Activated naive CD4-positive, alpha-beta T cell treated with Interleukin-2 at 50 U/mL for 16 hours (primary cell): ENCODE measurements at places on chromosomes 6 and 20.

DNA sequence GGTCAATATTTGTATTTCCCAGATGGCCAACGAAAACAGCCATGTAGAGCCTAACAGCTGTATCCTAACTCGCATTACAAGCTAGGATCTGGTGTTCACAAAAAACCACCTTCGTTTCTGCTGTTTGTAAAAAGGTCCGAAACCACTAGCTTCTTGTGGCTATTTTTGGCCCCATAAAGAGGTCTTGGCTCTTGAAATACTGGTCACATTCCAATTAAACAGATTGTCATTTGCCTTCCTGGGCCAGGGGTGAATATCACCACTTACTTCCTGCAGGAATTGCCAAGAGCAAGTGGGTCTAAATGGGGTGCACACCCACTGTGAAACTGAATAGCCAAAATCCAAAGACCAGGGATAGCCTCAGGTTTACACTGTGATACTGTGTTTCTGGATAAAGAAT lies 48.2 kb downstream of the TSHZ2 start:
- DNase-seq: no peak

DNA sequence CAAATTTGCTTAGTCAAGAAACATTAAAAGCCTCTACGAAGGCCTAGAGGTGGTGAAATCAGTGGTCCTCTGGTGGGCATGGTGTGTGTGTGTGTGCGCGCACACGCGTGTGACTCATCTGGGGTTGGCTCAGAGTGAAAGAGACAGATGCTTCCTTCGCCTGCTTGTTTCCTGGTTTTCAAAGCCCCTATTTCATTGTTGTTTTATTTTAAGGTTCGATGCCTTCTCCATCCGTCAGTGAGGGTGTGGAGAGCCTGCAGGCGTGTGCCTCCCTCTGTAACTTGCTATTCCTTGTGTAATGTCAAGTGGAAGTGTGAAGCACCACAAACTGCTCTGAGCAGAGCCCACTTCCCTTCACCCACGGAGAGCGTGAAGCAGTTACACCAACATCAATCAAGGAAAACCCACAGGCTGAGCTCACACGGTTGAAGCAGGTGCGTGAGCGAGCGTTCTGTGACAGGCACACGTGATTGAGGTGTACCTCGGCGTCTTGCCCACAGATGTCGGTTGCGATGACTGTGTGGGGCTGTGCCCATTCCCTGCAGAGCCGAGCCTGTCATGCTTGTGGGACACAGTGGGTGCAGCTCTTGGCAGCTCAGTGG lies 233.9 kb downstream of the PRL start:
- DNase-seq: no peak

- no peak for DNase-seq
Measured at GRCh38 chr20:34747479-34747878, 43.3 kb downstream of the TP53INP2 start.

- no peak for DNase-seq
Measured at GRCh38 chr6:158417760-158418098, 105.5 kb downstream of the TULP4 start.

DNA sequence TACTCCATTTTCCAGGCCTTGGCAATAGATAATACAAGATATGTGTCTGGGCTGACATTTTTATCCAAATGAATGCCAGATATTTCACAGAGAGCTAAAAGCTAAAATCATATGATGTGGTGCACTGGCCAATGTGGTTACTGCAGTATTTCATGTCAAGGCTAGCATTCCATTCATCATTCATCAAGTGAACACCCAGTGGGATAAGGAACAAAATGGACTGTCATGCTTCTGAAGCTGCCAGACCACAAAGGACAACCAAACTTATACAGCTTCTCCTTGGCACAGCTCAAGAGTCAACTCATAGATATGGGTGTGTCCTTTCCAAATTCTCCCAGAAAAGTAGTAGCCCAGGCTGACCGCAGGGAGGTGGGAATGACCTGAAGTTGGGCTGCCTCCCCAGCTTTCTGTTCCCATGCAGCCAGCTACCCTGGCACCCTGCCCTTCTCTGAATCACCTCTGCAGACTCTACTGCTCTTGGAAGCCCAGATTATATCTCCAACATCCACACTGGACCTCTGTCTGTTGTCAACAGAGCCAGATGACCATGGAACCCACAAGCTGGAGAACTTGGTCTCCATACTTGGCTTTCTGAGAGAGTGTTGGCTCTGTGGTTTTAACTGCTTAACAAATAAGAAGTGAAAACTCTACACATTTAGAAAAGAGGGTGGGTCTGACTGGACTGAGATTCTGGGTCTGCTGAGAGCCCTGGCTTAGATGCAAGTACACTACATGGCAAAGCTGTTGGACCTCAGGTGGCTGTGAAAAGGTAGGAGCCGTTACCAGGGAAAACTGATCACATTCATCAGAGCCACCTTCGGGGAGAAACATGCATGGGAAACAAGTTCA lies 122.8 kb downstream of the ALDH8A1 start:
- DNase-seq: no peak

GRCh38 chr6:139832493-139833305 lies 458.3 kb upstream of the CITED2 start:
- no peak for DNase-seq

- no peak for DNase-seq
Measured at GRCh38 chr6:38877721-38878120, 162.6 kb downstream of the DNAH8 start.

- DNase-seq: no peak
Measured at GRCh38 chr20:50823319-50823718, 28.5 kb downstream of the BCAS4 start.

GRCh38 chr6:47094241-47094925 lies 52.3 kb upstream of the ADGRF1 start:
- DNase-seq: no peak

- peak; percentile 41 for DNase-seq
Measured at GRCh38 chr20:33812152-33812849, 1.2 kb downstream of the CHMP4B start.

- no peak for DNase-seq
Measured at GRCh38 chr6:48889429-48889828, 573.6 kb downstream of the MMUT start.

DNA sequence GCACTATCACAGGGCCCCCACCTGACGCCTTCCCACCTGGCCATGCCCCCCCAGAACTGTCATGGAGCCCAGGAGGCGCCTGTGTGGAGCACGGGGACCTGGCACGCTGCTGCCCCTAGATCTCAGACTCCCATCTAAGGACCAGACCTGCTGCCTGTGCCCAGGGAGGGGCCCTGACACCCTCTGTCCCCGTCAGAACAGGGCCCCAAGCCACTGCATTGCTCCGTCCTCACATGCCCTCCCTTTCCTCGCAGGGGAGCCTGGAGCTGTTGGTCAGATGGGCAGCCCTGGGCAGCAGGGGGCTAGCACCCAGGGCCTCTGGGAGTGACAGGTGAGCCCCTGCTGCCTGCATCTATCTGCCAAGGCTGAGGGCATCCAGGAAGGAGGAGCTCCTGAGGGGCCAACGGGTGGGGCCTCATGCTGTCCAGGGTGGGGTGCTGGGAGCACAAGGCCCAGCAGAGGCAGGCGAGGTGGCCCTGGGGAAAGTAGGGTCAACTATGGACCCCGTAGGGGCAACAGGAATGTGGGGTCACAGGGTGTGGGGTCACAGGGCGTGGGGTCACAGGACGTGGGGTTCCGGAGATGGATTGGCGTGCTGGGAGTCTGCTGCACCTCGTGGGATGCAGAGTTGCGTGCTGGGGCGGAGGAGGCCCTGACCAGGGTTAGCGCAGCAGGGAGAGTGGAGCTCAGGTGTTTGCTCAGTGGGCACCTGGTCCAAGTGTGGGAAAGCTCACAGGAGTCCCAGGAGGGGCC lies 31.6 kb downstream of the CHRNA4 start:
- no peak for DNase-seq

GRCh38 chr20:2398449-2398848 lies 17.7 kb downstream of the TGM6 start:
- DNase-seq: no peak

DNA sequence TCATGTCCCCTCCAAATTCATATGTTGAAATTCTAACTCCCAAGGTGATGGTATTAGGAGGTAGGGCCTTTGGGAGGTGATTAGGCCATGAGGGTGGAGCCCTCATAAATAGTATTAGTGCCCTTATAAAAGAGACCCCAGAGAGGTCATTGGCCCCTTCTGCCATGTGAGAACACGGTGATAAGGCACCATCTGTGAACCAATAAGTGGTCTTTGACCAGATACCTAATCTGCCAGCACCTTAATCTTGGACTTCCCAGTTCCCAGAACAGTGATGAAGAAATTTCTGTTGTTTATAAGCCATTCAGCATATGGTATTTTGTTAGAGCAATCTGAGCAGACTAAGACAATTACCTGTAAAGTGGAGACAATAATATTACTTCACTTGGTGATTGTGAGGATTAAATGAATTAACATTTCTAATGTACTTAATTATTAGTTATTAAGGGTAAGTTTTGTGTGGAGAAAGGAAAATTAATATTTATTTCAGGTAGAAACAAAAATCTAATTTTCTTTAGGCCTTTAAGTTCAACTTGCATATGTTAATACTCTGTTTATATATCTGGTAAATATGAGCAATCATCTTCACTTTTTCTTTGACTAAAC lies 7.1 kb downstream of the RNF182 start:
- no peak for DNase-seq

GRCh38 chr6:4114123-4114522 lies 21.3 kb downstream of the ECI2 start:
- DNase-seq: no peak

- DNase-seq: no peak
Measured at GRCh38 chr6:30331981-30332380, 5.3 kb downstream of the TRIM39 start.

DNA sequence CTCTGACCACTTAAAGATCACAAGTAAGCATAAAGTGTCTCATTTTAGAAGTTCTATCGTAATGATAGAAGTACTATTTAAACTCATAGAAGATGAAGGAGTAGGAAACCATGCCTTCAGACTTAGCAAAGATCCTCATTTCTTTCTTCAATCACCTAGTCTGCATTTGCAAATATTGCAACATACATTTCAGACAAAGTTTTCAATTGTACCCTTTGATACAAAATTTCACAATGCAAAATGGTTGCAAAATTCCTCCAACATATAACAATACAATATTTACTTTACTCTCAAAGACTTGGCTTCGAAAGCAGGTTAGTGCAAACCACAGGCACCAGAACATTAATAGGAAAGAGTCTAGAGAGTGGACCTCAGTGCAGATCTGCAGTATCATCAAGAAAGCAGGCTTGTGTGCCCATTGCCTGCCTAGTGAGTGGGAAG lies 16.1 kb upstream of the ROS1 start:
- DNase-seq: no peak

GRCh38 chr20:44891826-44892225 lies 6.3 kb downstream of the YWHAB start:
- no peak for DNase-seq

GRCh38 chr6:53067849-53068361 lies 2.7 kb downstream of the FBXO9 start:
- no peak for DNase-seq

GRCh38 chr20:10323729-10324128 lies 105.1 kb downstream of the SNAP25 start:
- DNase-seq: no peak

- peak; percentile 43 for DNase-seq
Measured at GRCh38 chr20:52312132-52312729, 120.7 kb upstream of the ZFP64 start.

DNA sequence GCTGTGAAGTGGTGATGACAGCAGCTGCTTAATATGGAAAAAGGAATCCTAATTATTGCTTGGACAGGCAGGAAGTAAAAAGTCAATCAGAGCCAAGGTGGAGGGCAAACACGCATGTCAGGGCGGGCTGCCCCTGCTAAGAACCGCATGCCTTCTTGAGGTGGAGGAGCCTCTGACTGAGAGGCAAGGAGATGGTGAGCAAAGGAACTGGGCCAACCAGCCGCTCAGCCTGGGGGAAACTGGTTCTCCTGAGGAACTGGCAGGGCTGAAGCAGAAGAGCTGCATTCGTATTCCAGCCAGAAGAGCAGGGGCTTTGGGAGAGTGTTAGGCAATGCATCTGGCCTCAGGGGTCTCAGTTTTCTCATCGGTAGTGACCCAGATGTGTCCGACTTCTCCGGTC lies 13.1 kb upstream of the MLN start:
- no peak for DNase-seq

DNA sequence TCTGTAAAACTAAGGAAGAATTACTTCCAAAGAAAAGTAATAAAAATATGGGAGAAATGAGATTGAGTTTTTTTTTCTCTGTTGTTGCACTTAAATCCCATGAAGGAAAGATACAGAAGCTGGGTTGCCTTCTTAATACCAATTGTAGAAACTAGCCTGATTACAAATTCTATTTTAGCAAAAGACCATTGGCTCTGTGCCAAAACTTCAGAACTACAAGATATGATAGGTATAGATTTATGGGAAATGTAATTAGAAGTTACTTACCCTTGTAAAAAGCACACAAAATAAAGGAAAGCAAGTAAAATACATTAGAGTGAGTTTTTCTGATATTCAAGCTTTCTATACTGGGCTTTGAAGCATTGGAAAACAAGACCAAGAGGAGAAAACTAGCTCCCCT lies 73.5 kb upstream of the SCGN start:
- DNase-seq: no peak

DNA sequence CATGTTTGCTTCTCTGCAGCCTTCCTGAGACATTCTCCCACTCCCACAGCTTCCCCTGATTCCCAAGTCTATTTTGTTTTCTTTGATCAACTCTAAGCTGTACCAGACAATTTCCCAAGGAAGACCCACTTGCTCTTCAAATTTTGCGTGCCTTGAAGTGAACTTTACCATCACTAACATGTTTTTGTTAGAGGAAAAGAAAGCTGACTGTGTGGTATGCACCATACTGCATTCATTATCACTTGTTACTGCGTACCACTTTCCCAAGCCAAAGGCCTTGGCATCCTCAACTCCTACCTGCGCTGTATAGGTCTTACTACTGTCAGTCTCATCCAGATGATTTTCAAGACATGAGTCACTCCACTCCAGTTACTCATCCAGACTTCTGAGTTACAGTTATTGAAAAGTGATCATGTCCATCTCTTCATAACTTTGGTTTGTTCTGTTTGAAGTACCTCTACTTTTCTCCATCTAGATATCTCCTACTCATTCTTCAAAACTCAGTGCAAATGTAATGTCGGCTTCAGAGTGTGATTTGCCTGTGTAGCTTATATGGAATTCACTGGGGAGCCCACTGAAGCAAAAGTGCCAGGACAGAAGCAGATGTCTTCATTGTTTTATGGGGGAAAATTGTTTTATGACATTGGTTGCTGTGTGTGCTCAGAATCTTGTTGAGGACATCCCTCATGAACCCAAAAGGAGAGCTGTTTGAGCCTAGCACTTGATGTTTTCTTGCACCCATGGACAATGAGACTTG lies 5.2 kb downstream of the RPS12 start:
- no peak for DNase-seq
